ENCODE measurements at places on chromosomes 2 and 18.

- no peak for DNase-seq
Measured at GRCh38 chr2:158728422-158728821, 66.7 kb upstream of the DAPL1 start.

GRCh38 chr18:435940-436339, 64.6 kb downstream of the COLEC12 start:
- DNase-seq: no peak

DNA sequence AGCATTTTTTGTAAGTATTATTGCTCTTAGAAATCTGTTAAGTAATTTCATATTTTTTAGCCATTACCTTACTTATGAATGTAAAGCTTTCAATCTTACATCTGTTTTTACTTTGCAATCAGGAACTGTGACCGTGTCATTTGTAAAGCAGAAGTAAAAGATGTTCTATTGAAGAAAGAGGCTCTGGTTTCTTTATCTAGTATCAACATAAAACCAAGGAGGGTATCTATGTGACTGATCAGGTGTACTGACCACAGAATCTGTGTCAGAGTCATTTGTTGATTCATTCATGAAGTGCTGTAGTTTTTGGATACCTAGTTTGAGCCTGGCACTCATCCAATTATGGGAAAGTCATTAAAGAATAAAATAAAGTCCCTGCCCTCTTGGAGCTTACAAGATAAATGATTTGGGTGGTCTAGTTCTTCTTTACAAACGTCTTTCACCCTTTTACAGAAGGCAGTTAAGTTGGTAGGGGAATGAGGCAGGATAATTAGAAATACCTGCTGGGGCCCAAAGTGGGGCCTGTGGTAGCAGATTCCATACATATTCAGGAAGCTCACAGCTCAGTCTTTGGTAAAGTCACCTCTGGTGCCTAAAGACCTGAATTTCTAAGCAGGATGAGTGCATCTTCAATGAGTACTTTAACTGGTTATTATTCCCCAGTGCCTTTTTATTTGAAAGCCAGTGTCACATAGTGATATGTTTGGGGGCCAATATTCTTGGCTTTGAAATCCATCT, 260.6 kb upstream of the NT5C1B start:
- DNase-seq: no peak

DNA sequence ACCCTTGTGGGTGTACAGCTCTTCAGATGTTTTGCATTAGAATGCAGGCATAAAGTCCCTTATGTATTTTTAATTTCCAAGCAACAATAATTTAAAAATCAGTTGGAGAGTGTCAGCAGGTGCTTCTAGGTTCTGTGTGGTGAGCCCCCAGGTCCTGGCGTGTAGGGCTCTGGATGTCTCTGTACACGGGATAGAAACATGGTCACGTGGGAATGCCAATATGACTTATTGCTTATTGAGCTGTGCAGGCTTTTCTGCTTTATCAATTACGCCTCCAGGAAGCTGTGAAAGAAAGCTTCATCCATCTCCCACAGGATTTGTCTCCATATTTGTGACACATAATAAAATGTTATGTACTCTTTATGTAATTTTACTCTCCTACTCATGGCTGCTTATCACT, 37.8 kb downstream of the PRELID3A start:
- DNase-seq: no peak

- peak; percentile 6 for DNase-seq
Measured at GRCh38 chr2:173854840-173855239, 110.3 kb downstream of the SP3 start.

DNA sequence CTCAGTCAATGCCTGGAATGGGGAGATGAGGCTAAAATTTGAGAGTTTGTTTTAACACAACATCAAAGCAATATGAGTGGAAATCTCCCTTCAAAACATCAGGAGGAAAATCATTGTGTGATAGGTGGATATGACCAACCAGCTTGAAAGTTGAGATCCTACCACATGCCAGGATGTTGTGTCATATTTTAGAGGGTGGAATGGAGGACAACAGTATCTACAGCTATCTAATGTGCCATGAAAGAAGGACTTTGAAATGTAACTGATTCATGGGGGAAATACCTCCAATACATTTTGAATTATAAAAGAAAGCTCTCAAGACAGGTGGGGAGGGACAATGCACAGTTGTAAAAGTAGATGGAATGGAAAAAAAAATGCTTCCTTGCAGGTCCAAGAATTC, 87.8 kb downstream of the SP100 start:
- DNase-seq: no peak

DNA sequence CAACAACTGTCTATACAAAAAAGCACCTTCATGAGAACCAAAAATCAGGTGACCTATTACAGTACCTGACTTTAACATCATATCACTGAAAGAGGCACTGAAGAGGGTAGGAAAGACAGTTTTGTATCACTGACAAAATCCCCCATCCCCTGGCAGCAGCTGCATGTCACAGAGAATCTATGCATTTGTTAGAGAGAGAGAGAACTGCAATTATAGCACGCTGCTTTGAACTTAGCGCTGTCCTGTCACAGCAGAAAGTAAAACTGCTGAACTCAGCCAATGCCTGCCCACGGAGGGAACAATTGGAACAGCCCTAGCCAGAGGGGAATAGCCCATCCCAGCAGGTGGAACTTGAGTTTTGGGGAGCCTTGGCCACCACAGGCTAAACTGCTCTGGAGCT, 75.1 kb upstream of the NOL4 start:
- DNase-seq: no peak

- DNase-seq: no peak
Measured at GRCh38 chr2:29317077-29317517, 201.9 kb downstream of the CLIP4 start.
